ENCODE measurements at places on chromosomes 5 and 9. TPM values are rescaled to one million over a fixed set of nuclear protein-coding genes. Genes with fewer than 3 reads are reported as not detected.

DNA sequence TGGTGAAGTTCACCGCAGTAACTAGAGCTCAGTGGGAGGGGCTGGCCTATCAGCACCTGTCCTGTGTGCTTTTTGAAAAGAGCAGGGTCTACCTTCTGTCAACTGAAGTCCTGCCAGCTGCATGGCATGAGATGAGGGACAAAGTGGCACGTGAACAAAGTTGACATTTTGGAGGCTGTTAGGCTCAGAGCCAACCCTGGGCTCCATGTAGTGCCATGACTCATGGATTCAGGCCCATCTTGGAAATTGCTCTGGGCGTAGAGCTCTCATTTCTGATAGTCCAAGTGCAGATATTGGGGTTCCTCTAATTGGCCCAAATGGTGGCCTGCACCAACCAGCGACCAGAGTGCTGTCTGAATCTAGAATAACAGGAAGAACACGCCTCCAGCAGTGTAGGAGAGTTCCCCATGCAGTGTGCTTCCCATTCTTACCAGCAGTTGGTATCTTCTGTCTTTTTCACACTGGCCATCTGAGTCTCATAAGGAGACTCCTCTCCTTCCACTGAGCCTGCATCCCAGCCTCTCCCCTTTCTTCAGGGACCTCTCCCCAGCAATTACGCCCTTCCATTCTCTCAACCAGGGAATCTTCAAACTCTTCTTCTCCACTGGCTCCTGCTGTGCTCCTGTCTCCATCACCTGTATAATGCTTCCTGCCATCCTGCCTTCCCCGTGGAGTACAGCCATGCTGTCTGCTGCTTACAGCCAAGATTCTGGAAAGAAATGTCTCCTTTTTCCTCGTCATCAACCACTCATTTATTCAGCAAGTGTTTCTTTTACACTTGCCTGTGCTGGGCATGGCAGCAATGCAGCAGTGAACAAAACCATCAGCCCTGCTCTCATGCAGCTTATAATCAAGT is 30.4 kb downstream of the IRF1 start:
- DNase-seq, result no peak

- no peak for DNase-seq
These were observed 657.7 kb upstream of the RORB start for GRCh38 chr9:73839471-73839870.

- DNase-seq, result no peak
These were observed 60.4 kb downstream of the FBXL7 start for GRCh38 chr5:15560421-15560820.

DNA sequence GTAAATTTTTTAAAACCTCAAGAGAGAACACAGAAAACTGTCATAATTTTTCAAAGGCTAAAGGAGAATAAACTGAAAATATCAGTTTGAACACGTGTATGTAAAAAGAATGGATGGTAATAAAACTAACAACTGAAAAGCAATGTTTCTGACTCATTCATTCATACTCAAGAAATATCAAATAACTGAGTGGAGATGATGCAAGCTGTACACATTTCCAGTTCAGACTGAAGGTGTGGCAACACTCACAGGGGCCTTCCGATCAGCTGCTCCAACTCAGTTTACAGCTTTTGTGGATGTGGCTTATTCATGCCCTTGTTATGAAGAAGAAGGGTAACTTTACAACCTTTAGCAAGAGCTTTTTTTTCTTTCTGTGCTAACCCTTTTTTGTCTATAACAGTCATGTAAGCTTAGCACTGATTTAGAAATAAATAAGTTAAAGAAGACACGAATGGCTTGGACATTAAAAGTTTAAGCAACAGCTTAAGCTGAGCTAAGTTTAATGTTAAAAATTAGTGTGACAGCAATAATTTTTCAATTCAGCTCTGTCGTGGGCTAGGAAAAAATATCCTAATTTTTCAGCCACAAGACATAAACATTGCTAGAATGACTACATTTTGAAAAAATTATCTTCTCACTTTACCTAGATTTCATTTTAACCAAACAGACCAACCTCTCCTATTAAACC is 453.5 kb downstream of the RAB3C start:
- peak; percentile 95 for DNase-seq

DNA sequence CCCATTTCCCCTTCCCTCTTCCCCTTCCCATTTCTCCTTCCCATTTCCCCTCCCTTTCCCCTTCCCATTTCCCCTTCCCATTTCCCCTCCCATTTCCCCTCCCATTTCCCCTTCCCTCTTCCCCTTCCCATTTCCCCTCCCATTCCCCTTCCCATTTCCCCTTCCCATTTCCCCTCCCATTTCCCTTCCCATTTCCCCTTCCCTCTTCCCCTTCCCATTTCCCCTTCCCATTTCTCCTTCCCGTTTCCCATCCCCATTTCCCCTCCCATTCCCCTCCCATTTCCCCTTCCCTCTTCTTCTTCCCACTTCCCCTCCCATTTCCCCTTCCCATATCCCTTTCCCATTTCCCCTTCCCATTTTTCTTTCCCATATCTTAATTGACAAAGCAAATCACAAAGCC is 109.0 kb downstream of the OLFM1 start:
- DNase-seq, result no peak

GRCh38 chr5:64457846-64458245 is 48.0 kb upstream of the RGS7BP start:
- DNase-seq, result no peak

- no peak for DNase-seq
These were observed 58.0 kb downstream of the PLAC8L1 start for GRCh38 chr5:146047396-146047795.

DNA sequence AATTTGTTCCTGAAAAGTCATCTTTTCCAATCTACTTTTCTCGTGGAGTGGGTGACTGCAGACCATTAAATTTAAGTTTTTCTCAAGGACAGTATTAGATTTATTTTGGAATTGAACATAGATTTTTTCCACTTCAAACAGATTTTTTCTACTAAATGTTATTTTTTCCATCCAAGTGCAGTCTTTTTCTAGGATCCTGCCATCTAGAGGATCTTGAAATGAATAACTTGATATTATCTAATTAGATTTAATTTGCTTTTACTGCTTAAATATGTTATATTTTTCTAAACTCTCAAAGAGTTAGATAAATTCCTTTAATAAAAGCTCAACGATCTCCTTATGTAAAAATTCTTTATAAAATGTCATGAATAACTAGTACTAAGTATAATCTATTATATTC is 136.9 kb upstream of the PRR16 start:
- DNase-seq, result peak; percentile 47

DNA sequence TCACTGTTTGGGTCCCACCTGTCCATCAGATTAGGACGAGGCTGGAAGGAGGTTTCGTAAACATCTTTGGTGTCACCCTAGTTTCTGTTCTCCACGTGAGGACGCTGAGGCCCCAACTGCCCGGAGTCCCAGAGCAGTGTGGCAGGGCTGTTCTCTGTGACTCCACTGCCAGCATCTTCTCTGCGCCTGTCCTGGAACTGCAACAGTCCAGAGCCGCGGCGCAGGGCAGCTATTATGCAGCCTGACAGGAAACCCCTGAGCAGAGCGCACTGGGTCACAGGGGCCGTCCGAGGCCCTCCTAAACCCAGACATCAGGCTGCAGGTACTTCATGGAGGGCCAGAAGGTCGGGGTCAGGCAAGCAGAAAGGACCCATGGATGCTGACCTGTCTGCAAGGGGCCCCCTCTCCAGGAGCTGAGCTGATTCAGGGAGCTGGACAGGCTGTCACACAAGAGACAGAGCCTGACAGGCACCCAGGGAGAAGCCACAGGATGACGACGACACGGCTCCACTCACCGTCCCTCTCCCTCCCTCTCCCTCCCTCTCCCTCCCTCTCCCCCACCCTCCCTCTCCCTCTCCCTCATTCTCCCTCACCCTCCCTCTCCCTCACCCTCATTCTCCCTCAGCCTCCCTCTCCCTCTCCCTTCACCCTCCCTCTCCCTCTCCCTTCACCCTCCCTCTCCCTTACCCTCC is 31.7 kb downstream of the DBH start:
- no peak for DNase-seq

The NMUR2 gene
- not detected for polyA plus RNA-seq

GRCh38 chr5:137665678-137666460 is 70.0 kb downstream of the KLHL3 start:
- no peak for DNase-seq

GRCh38 chr9:70465904-70466303 is 51.4 kb upstream of the KLF9 start:
- DNase-seq, result no peak

DNA sequence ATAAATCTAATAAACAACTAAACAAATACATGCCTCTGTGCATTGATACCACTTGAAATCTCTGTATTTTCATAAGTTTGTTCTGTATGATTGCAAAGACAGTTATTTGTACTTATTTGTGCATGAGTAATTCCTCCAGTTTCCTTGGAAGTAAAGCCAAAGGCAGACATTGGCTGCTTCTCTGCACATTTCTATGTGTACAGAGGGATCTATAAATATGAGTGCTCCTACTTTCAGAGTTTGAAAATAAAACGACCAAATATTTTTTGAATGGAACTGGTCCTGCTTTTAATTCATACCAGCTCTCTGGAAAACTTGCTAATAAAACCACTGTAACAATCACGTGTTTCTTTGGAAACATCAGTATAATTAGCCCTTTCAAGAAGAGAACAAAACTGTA is 306.5 kb downstream of the MAN2A1 start:
- peak; percentile 13 for DNase-seq

- DNase-seq, result no peak
These were observed 50.3 kb downstream of the AP3S1 start for GRCh38 chr5:115892021-115892420.

The ANKRD34B gene
- not detected for polyA plus RNA-seq

- DNase-seq, result no peak
These were observed 7.1 kb upstream of the CPLX2 start for GRCh38 chr5:175864296-175864695.

DNA sequence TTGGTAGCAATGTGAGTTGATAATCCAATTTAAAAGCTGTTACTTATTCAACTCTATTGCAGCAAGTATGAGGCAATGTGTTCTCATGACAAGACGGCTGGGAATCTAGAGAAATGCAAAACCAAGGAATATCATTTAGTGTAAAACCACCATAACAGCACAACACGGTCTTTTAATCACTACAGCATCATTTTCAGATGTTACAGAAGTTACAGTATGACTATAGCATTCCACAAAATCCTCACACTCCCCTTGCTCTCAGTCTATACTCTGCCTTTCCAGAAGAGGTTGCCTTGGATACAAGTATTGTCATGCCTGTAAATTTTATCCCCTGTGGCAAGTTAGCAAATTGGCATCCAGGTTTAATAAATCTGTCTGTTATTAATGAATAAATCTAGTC is 28.6 kb upstream of the TAS2R1 start:
- DNase-seq, result peak; percentile 76

The SV2C gene
- polyA plus RNA-seq, result not detected

DNA sequence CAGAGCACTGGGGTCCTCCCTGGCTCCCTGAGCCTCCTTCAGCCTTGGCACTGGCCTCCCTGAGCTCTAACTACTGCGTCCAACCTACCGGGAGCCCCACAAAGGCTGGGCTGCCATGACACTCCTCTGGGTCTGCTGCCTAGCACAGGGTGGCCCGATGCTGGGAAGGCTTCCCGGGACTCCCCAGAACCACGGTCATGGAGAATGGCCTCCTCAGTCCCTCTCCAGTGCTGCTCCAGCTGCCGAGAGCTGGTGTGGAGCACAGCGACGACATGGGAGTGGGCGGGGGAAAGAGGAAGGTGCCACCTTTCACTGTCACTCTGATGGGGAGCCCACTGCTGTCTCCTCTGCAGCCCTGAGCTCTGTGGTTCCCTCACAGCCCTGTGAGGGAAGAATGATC is 61.5 kb upstream of the RNF130 start:
- no peak for DNase-seq

The SH3TC2 gene
- polyA plus RNA-seq, result 0.88 TPM

GRCh38 chr5:82676661-82677060 is 398.5 kb upstream of the RPS23 start:
- no peak for DNase-seq

DNA sequence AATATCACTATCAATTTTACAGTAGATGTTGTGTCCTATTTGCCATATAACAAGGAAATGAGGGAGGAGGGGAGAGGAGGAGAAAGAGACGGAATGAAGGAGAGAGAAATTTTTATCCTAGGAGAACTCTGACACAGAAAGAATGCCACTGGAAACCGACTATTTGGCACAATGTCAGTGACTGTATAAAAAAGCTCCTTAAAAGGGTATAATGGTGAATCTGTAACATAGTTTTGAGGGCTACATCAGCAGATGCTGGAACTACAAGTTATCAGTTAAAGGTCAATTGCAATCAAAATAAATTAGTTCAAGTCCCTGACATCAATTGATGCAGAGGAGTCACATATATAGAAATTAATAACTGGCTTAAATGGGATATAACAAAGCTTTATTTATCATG is 5.7 kb downstream of the EDIL3 start:
- DNase-seq, result peak; percentile 4

DNA sequence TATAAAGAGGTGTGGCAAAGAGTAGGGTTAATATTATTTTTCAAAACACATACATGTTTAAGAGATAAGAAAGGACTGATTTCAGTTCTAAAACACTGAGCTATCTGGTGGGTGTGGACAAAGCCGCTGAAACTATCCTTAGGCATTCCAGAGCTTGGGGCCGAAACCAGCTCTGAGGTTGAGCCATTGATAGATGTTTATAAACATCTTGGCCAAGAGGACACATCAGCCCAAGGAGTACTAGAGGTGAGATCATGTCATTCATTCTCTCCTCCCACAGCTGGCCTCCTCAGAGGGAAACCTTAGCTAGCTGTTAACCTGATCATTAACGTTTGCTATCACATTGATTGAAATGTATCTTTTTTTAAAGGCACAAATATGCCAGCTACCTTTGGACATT is 89.9 kb downstream of the NLN start:
- no peak for DNase-seq

GRCh38 chr5:40796487-40796889 is 1.7 kb downstream of the PRKAA1 start:
- peak; percentile 76 for DNase-seq

The NLN gene
- 49.6 TPM for polyA plus RNA-seq

DNA sequence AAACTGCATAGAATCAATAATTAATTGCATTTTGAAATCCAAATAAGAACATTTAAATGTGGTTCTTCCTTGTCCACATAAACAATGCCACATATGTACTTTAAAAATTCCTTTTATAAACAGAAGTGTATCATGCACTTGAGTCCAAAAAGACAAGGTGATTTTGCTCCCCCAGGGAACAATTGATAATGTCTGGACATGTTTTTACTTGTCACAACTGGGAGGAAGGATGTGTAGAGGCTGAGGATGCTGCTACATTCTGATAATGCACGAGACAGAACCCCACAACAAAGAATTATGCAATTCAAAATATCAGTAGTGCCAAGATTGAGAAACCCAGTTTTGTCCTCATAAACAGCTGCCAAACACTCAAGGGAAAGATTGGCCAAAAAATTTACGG is 181.1 kb upstream of the ISL1 start:
- no peak for DNase-seq

The FBP2 gene
- polyA plus RNA-seq, result not detected

DNA sequence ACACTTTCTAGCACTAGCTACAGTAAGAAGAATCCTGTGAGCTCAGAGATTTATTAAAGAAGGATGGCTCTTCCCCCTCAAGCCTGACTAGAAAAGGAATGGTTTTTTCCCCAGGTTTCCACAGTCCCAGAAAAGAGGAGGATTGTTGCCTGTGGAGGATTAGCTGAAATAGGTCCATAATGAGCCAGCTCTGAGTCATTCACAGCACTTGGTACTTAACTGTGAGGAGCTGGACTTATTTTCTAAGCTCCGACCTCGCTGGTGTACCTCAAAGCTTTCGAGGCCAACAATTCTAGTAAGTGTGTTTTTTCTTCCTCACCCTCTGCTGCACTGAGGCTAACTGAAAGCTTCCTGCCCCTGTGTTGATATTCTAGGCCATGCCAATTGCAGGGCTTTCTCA is 222.5 kb upstream of the IL12B start:
- DNase-seq, result peak; percentile 77

- no peak for DNase-seq
These were observed 1.6 kb upstream of the SMIM15 start for GRCh38 chr5:61163905-61164304.
